Lower leg skin (tissue), 4 donors: ENCODE measurements at places on chromosomes 16 and 17. TPM values are rescaled to one million over a fixed set of nuclear protein-coding genes. Genes with fewer than 3 reads are reported as not detected.
A peak's percentile ranks its signal among the peaks of the same experiment; 100 is the strongest.

DNA sequence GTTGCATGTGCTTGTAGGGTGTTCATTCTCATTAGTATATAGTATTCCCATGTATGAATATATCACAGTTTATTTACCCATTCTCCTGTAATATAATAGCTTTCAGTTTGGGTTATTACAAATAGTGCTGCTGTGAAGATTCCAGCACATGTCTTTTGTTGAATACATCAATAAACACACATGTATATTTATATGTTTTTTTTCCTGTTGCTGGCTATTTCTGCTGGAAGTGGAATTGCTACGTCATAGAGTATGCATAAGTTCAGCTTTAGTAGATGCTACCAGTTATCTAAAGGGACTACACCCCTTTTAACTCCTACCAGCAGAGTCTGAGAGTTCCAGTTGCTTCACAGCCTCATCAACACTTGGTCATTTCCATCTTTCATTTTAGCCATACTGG, 52.3 kb upstream of the SCNN1B start:
- no peak for DNase-seq

GRCh38 chr16:12203780-12204351, 227.3 kb downstream of the SNX29 start:
- no peak for DNase-seq

DNA sequence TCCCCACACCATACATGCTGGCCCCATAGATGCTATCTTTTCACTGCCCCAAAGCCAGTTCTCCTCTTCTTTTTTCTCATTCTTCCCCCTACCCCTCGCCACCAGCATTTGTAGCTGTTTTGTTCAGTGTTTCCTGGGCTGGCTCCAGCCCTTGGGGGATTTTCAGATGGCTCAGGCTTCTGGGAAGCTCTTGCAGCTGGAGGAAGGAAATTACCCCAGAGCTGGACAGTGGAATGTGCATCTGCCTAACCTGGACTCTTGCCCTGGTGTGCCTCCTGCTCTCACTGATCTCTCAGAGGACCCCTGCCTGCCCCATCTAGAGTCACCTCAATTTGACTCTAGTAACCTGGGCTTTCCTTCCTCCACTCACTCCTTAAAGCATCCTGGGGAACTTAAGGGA, 82.8 kb downstream of the MYH13 start:
- DNase-seq, result no peak

- DNase-seq, result peak; percentile 75
Measured at GRCh38 chr17:73791121-73791520, 146.9 kb upstream of the SDK2 start.

DNA sequence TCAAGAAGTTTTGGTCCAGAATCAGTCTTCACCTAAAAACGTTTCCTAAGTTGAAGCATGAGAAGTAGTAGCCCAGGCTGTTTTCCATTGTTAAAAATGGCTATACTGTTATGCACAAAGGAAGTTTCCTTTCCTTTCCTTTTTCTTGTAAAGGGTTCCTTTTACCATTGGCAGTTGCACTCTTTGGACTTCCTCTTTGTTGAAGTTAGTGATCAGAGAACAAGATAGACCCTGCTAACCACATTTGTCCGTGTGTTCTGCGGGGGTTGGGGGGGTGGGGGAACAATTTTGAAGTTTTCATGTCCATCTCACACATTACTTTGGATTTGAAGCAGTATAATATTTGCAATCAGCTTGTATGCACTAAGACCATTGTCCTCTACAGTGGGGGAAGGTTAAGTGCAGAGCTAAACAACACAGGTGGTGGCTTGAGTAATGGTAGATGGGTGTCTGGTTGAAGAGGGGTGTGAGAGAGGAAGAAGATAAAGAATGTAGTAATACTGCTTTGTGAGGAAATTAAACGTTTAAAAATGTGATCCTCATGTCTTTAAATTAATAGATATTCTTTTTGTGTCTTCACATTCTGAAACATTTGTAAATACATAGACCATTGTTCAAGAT, 1.4 kb downstream of the LPCAT2 start:
- no peak for DNase-seq

GRCh38 chr16:86403541-86404163, 106.7 kb upstream of the FOXF1 start:
- DNase-seq, result no peak

CA5A gene
- not detected for total RNA-seq

CCL4 gene
- total RNA-seq, result 0.61 TPM

ETV4 gene
- 5.1 TPM for total RNA-seq

SPHK1 gene
- total RNA-seq, result 35.6 TPM
